Erythroblast (primary cell): ENCODE measurements at places on chromosomes 5 and 9.

DNA sequence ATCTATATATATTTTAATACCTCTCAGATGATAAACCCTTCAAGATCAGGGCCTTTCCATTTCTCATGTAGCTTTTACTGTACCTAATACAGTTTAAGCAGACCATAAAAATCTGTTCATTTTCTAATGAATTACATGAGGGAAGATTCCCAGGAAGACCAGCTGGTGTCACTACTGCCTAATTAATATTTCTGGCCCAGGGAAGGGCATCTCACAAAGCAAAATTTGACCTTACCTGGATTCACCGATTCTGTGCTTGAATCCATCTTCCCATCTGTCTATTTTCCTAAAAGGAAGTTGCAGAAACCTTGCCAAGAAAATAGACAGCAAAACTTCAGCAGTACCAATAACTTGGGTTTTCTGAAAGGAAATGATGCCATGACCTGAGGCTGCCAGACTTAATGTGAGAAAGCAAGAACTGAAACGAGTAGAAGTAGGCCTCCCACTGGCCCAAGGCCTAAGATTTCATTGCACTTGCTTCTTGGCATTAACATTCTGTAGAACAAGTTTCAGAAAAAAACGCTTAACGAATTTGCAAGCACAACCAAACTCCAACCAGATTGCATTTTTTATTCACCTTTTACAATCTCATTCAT lies 83.0 kb upstream of the GLIS3 start:
- DNase-seq, result no peak

DNA sequence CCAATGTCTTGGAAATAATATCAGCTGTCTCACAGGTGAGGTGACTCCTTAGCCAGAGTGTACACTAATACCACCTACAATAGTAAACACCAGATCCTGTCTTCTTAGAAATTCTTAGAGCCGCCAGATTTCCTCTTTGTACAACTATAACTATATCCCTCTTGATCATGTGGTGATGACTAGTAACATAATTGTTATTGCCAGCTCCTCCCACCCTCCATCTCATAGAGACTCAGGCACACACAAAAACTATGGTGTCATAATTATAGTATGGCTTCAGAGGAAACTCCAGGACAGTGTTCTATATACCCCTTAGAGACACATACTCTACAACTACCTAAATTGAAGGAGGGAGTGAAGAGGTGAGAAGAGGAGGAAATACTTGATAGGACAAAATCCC lies 33.1 kb downstream of the PGGT1B start:
- no peak for DNase-seq

GRCh38 chr5:81065492-81065891 lies 105.3 kb downstream of the RASGRF2 start:
- no peak for DNase-seq

- peak; percentile 28 for DNase-seq
These were observed 206.6 kb upstream of the RFX3 start for GRCh38 chr9:3732077-3733038.

- DNase-seq, result no peak
These were observed 13.4 kb downstream of the RGS7BP start for GRCh38 chr5:64519263-64519662.

- no peak for DNase-seq
These were observed 85.3 kb downstream of the PAPPA start for GRCh38 chr9:116238776-116239340.

GRCh38 chr5:152427721-152428120 lies 22.6 kb upstream of the NMUR2 start:
- DNase-seq, result no peak

DNA sequence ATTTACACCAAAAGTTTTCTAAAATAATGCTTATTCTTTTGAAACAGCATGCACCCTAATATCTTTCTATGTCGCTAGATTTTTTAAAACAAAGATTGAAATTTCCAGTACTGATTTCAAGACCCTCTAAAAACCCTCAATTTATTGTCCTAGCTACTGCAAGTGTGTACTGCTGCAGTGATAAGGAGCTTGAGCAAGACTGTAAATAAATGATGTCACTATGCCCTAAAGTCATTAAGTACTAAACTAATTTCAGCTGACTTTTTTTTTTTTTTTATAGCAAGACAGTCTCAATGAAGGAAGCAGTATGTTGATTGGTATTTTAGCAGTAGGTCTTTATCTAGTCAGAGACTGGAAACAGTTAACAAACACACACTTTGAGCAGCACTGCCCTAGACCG lies 12.2 kb upstream of the MIER3 start:
- no peak for DNase-seq

DNA sequence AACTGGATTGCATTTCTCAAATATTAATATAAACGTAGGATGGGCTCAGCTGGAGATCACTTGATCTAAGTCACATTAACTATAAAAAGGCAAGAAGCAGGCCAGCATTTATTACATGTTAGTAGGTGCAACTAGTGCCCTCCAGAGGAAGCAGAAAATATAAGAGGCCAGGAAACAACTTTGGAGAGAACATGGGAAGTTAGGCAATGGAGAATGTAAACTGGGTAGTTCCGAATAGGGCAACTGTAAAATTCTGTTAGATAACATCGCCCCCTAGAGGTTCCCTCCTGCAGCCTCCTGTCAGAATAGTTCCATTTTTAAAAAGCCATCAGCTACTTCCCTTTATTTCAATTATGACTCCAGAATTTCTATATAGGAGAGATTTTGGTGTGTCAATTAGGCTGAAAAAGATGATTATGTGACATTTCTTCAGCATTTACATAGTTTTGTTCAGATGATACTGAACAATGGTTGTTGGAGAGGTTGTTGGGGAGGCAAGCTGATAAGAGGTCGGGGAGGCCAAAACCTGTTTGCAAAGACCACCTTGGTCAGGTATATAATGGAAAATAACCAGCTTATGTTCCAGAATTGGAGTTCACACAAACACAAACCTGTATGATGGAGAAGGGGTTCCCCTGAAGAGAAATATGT lies 22.4 kb downstream of the CCL28 start:
- DNase-seq, result peak; percentile 86
